ENCODE measurements at places on chromosomes 1 and 21. TPM values are rescaled to one million over a fixed set of nuclear protein-coding genes. Genes with fewer than 3 reads are reported as not detected.

- DNase-seq = no peak
Observed at GRCh38 chr1:143748906-143749305, 222.9 kb downstream of the FAM72C start.

DNA sequence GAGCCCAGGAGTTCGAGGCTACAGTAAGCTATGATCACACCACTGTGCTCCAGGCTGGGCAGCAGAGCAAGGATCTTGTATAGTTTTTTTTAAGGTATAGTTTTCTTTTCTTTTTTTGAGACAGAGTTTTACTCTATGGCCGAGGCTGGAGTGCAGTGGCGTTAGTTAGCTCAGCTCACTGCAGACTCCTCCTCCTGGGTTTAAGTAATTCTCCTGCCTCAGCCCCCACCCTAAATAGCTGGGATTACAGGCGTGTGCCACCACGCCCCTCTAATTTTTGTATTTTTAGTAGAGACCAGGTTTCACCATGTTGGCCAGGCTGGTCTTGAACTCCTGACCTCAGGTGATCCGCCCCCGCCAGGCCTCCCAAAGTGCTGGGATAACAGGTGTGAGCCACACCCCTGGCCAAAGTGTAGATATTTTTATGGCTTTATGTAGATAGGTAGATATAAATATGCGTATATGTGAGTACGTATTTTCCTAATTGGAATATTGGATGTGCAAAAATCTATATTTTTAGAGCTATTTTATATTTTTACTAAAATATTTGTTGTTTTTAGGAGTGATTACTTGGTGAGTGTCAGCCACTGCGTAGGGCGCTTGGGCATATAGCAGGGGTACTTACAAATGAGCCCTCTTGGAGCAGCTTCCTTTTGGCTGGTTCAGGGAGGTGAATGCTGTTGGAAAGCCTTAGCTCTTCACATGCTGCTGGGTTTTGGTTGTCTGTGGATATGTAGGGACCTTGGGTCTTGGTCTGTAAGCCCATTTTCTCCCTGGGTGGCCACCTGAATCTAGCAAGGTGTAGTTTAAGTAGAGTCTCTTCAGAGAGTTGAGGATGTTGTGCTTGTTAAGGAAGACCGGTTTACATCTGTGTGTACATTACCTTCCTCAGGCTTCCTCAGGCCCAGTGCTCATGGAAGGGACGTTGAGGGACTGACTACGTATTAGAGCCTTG, 9.5 kb downstream of the KDM4A start:
- DNase-seq = no peak

MTFR1L gene
- total RNA-seq = 41.3 TPM

DNA sequence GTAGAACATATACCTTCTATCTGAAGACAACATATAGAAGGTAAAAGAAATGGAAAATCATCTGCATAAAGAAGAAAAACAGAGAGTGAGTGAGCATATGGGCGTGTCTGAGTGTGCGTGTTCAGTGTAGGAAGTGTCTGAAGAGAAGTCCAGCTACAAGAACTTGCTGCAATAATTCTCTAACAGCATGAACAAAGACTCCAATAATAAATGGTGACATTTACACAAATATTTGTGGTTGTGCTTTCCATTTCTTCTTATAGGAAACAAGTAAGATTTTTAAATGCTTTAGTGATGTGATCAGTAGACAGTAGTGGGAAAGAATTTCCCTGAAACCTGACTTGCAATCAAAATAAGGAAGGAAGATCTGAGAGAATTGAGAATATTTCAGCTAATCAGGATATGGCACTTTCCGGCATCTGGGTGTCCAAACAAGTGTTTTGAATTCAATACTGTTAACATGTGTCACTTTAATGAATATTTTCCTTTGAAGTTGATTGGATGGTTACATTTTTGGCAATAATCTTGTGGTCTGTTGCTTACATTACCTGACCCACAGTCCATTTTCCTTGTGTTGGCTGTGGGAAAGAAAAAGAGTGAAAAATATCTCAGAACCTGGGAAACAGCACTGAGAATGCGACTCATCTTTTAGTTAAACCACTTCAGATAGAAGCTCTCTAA, 154.0 kb downstream of the TGFB2 start:
- no peak for DNase-seq

DNA sequence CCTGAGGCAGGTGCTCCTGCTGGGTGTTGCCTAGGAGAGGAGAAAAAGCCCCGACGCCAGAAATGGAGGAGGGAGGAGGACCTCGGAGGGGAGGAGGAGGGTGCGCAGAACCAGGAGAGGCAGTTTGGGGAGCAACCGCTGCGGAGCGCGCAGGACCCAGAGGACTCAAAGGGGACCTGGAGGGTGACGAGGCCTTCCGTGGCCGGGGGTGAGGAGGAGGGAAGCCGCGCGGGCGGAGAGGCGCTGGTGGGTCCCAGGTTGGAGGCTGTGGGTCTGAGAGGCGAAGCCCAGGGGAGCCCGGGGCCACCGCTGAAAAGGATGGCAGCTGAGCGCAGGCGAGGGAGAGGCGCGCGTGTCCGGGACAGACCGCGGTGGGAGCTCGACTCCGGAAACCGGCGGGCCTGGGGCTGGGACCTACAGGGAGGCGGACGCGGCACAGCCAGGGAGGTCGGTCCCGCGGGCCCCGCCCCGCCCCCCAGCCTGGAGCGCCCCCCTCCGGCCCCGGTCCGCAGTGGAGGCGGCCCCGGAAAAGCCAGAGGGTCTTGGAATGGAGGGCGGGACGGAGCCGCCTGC, 15.1 kb downstream of the RNF223 start:
- DNase-seq = no peak

Data from activated naive CD8-positive, alpha-beta T cell treated with anti-CD3 and anti-CD28 coated beads, Interleukin-2, amount 10 ng/mL, durations not matched to agents 7 days and 5 days (primary cell).